Activated T-cell treated with anti-CD3 and anti-CD28 coated beads, Interleukin-2, amount 50 U/mL, for 72 hours (primary cell): ENCODE measurements at places on chromosomes 1 and 21. TPM values are rescaled to one million over a fixed set of nuclear protein-coding genes. Genes with fewer than 3 reads are reported as not detected.

SYT14 gene
- not detected for total RNA-seq

SEC16B gene
- not detected for total RNA-seq

AIM2 gene
- total RNA-seq = 37.6 TPM

PADI2 gene
- 0.10 TPM for total RNA-seq

DNAJC28 gene
- total RNA-seq = 1.00 TPM

FMO5 gene
- total RNA-seq = 0.46 TPM

- peak overlapping the region; percentile 58 for H3K27ac ChIP-seq
- peak overlapping the region; percentile 99 for H3K4me3 ChIP-seq
- DNase-seq = no peak
- H3K4me1 ChIP-seq = peaks cover 35% of the 10 kb centered on the region
- H3K36me3 ChIP-seq = no peaks in the 10 kb centered on the region
- H3K27me3 ChIP-seq = no peaks in the 10 kb centered on the region
Measured at GRCh38 chr1:2417083-2417832, 4.9 kb upstream of the PEX10 start.

GRCh38 chr1:242243472-242243871 is 244.6 kb upstream of the MAP1LC3C start:
- H3K27me3 ChIP-seq = no peaks in the 10 kb centered on the region
- DNase-seq = no peak
- H3K27ac ChIP-seq = no peak overlapping the region
- H3K4me3 ChIP-seq = no peak overlapping the region
- no peaks in the 10 kb centered on the region for H3K36me3 ChIP-seq

GRCh38 chr1:225596736-225597135 is 56.2 kb downstream of the ENAH start:
- H3K4me1 ChIP-seq = no peaks in the 10 kb centered on the region

DNA sequence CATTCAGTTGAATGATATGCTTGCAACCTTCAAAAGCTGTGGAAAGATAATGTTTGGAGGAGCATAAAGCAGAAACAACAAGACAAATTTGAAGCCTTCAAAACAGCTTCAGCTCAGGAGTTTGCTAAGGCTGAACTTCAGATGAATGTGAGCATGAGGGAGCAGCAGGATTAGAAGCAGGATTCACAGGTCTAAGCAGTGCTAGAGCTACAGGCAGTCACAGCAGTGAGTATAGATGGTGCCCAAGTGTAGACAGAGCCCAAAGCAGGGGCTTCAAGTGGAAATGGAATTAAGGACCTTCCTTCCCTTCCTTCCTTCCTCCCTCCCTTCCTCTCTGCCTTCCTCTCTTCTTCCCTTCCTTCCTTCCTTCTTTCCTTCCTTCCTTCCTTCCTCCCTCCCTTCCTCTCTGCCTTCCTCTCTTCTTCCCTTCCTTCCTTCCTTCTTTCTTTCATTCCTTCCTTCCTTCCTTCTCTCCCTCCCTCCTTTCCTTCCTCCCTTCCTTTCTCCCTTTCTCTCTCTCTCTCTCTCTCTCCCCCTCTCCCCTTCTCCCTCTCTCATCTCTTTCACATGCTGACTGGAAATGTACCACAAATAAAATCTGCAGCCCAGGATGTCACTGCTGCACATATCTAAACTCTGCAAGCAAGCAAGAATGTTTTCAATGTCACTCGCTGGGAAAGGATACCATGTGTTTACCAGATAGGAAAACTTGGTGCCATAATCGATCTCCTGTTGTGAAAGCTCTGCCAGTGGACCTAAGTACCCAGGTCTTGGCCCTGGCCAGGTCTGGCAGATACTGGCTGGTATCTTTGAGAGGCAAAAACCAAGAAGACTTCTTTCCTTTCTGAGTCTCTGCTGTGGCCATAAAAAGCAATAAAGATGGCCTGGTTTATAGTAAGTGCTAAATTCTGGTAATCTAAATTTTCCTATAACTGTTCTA is 13.1 kb upstream of the SLC30A10 start:
- DNase-seq = no peak
- H3K4me1 ChIP-seq = no peaks in the 10 kb centered on the region
- H3K4me3 ChIP-seq = no peak overlapping the region
- H3K36me3 ChIP-seq = peaks cover 3% of the 10 kb centered on the region

DNA sequence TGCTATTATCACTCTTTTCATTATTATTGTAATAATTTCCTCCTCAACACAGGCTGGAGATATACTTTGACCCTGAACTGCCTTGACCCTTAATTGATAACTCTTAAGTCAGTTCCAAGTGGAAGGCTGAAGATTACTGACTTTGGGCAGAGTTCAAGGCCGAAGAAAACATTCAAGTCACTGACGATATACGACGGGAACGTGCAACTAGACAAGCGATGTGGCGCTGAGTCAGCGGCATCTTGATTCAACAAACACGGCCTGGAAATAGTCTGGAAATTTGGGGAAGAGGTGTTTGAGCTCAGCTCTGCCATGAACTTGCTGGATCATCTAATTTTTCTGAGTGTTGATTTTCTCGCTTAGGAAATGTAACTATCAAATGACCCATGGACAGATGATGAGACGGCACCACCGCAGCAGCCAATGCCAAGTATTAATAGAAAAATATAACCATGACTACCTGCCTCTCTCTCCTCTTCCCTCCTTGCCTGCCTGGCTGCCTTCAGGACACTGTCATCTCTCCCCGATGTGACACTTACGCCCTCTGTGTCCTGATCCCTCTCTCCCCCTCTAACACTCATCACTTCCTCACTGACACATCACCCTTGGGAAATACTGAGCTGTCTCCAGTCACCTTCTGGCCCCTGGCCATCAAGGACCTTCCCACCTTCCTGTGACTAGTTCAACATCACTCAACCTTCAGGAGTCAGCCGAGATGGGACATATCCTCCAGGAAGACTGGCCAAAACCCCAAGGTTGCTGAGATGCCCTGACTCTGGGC is 49.4 kb downstream of the TMCO4 start:
- H3K4me3 ChIP-seq = no peak overlapping the region
- no peaks in the 10 kb centered on the region for H3K36me3 ChIP-seq
- no peaks in the 10 kb centered on the region for H3K27me3 ChIP-seq
- H3K27ac ChIP-seq = no peak overlapping the region
- no peaks in the 10 kb centered on the region for H3K4me1 ChIP-seq

DNA sequence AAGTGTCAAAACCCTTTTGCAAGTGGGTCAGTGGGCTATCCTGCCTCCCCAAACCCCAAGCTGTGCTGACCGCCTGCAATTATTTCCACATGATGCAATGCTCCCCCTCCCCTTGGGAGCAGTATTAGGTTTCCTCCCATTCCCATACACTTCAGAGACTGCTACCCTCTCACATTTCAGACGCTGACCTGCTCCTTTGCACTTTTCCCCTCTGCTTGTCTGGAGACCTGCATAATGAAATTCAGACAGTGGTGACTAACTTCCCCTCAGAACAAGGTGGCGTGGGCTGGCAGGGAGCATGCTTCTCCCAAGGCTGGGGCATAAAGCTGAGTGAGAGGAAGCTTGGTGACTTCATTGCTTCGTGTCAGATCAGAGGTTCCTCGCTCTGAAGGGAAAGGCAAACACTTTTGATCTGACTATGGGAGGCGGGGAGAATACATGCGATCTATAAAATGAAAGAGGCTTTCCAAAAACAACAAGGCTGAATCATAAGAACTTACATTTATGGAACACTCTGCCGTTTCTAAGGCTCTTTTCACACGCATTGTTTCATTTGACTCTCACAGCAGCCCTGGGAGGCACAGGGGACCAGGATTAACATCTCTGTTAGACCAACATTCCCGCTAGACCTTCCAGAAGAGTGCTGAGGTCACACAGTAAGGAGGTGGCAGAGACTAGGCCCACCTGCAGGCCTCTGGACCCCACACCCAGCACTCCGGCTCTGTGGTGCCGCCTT is 27.5 kb upstream of the ROR1 start:
- no peak overlapping the region for H3K27ac ChIP-seq
- peak overlapping the region; percentile 18 for H3K4me3 ChIP-seq
- DNase-seq = peak; percentile 70

DNA sequence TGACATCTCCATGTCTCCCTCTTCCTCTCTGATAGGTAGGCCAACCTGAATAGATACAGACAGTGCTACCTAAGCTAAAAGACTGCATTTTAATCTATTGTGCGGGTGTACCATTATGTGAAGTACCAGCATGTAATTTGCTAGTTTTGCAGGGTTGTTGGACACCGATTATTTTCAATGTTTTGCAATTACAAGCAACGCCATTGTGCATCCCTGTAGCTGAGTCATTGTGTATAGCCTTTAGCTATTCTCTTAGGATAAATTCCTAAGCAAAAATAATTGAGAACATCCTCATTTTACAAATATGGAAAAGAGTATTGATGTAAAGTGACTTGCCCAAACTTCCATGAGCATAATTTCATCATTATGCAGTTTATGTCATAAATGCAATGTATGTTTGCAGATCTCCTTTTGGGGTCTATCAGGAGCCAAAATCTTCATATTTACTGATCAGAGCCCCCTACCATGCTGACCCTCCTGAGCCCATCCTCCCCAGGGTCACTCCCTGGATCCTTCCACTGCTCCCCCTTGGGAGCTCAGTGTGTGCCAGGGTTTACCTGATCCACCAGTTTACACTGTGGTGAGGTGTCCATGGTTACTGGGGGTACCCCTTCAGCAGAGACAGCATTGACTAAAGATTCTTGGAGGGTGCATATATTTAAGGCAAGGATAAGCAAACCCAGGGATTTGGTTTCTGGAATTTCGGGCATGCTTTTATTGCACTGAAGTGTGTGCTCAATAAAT is 80.6 kb downstream of the CCDC185 start:
- H3K36me3 ChIP-seq = no peaks in the 10 kb centered on the region
- DNase-seq = no peak
- H3K4me1 ChIP-seq = no peaks in the 10 kb centered on the region
- H3K27ac ChIP-seq = no peak overlapping the region

- H3K27ac ChIP-seq = peak overlapping the region; percentile 85
- peak overlapping the region; percentile 54 for H3K4me3 ChIP-seq
- no peak for DNase-seq
- peaks cover 96% of the 10 kb centered on the region for H3K4me1 ChIP-seq
- H3K27me3 ChIP-seq = no peaks in the 10 kb centered on the region
Measured at GRCh38 chr1:19433719-19433998, 51.7 kb downstream of the CAPZB start.

GRCh38 chr1:73161418-73161817 is 879.1 kb upstream of the NEGR1 start:
- DNase-seq = no peak
- H3K27ac ChIP-seq = no peak overlapping the region
- H3K4me3 ChIP-seq = no peak overlapping the region
- no peaks in the 10 kb centered on the region for H3K36me3 ChIP-seq

DNA sequence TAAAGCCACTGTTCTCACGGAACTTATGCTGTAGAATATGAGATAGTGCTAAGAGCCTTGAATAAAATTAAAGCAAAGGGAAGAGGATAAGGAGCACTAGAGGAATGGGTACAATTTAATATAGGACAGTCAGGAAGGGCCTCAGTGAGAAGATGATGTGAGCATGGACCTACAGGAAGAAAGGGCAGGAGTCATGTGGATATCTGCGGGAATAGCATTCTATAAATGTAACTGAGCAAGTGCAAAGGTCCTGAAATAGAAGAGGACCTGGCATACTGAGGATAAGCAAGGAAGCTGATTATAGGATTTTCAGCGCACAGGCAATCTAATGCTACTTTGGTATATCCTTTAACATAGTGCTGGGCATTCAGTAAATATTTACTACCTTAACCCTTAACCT is 12.6 kb upstream of the BCAS2 start:
- no peak overlapping the region for H3K4me3 ChIP-seq
- no peaks in the 10 kb centered on the region for H3K36me3 ChIP-seq
- H3K4me1 ChIP-seq = no peaks in the 10 kb centered on the region
- no peak for DNase-seq
- no peak overlapping the region for H3K27ac ChIP-seq
- H3K27me3 ChIP-seq = no peaks in the 10 kb centered on the region

DNA sequence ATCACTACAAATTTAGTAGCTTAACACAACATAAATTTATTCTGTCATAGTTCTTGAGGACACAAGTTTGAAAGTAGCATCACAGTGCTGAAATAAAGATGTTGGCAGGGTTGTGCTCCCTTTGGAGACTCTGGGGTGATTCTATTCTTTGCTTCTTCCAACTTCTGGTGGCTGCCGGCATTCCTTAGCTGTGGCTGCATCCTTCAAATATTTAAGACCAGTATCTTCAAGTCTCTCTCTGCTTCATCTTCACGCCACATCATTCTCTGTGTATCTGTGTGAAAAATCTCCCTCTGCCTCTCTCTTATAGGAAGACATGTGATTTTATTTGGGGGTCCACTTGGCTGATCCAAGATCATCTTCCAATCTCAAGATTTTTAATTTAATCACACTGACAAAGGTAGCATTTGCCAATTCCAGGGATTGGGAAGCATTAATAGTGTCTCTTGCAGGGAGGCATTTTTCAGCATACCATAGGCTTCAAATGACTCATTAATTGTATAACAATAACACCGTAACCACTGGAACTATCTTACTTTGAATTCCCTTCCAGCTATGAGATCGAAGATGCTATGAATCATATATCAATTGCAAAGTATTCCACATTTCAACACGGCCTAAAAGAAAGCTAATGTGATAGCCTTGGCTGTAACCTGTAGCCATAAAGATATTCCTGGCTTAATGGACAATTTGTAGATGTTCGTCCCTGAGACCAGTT is 74.6 kb downstream of the DPT start:
- no peak for DNase-seq
- H3K27ac ChIP-seq = no peak overlapping the region
- no peaks in the 10 kb centered on the region for H3K4me1 ChIP-seq
- H3K27me3 ChIP-seq = peaks cover 11% of the 10 kb centered on the region
- no peaks in the 10 kb centered on the region for H3K36me3 ChIP-seq

GRCh38 chr1:206504363-206504713 is 3.0 kb upstream of the RASSF5 start:
- H3K27ac ChIP-seq = peak overlapping the region; percentile 1
- peaks cover 50% of the 10 kb centered on the region for H3K4me1 ChIP-seq
- DNase-seq = no peak

- DNase-seq = no peak
- H3K4me1 ChIP-seq = peaks cover 72% of the 10 kb centered on the region
- peaks cover 19% of the 10 kb centered on the region for H3K36me3 ChIP-seq
Measured at GRCh38 chr1:40404670-40405462, 31.3 kb downstream of the SMAP2 start.

DNA sequence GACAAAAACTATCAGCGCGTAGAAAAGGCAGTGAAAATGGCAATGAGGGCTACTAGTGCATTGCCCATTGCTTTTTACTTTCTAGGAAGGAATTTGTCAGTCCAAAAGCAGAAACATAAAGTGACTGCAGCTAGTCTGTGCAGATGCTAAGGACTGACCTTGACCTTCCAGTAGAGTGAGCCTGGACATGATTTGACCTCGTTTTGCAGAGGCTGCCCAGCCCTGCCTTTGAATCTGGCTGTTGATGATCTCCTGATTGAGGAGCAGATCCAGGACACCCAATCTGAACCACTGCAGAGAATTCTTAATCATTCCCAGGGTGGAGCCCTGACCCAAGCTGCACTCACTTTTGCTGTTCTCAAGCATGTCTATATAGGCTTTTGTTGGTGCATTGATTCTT is 21.6 kb downstream of the DYRK3 start:
- H3K27ac ChIP-seq = no peak overlapping the region
- peaks cover 34% of the 10 kb centered on the region for H3K27me3 ChIP-seq
- no peak for DNase-seq
- no peak overlapping the region for H3K4me3 ChIP-seq
- H3K36me3 ChIP-seq = no peaks in the 10 kb centered on the region
- peaks cover 22% of the 10 kb centered on the region for H3K4me1 ChIP-seq

- H3K4me1 ChIP-seq = peaks cover 65% of the 10 kb centered on the region
- H3K27me3 ChIP-seq = peaks cover 41% of the 10 kb centered on the region
- no peaks in the 10 kb centered on the region for H3K36me3 ChIP-seq
- no peak for DNase-seq
- peak within 1 kb of the TSS; percentile 15 for H3K27ac ChIP-seq
Measured at GRCh38 chr1:31703431-31704270, at the start of gene COL16A1. COL16A1 (minus strand) TSS chr1:31704017; CDS start chr1:31702193, 1,824 bp downstream.

- no peak for DNase-seq
- no peaks in the 10 kb centered on the region for H3K27me3 ChIP-seq
- no peak overlapping the region for H3K4me3 ChIP-seq
Measured at GRCh38 chr1:106964495-106964894, 92.0 kb upstream of the PRMT6 start.
